ENCODE measurements at places on chromosomes 4 and X.

- H3K27me3 ChIP-seq = no peaks in the 10 kb centered on the region
- no peak overlapping the region for H3K4me3 ChIP-seq
- no peak overlapping the region for H3K27ac ChIP-seq
- no peak for DNase-seq
- H3K36me3 ChIP-seq = no peaks in the 10 kb centered on the region
- no peaks in the 10 kb centered on the region for H3K4me1 ChIP-seq
Observed at GRCh38 chrX:104679175-104679574, 113.2 kb downstream of the IL1RAPL2 start.

- H3K27me3 ChIP-seq = no peaks in the 10 kb centered on the region
- H3K36me3 ChIP-seq = no peaks in the 10 kb centered on the region
- DNase-seq = no peak
- H3K27ac ChIP-seq = no peak overlapping the region
- H3K4me1 ChIP-seq = peaks cover 25% of the 10 kb centered on the region
Observed at GRCh38 chr4:188113156-188113555, 3.8 kb upstream of the TRIML2 start.

DNA sequence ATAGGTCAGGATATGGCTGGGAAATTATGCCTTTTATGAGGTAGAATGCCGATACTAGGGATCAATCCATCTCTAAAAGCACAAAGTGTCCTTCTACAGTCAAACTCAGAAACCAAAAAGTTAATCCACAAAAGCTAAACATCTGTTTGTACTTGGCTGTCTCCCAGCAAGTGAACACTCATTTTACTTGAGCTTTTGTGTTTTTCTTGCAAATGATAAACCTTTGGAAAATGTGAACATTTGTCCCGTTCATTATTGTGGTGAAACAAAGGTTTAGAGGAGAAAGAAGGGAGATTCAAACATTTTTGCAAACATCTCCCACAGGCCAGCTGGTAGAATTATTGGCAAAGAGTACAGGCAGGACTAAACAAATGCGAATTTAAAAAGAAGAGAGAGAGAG, 300.6 kb upstream of the SPANXN1 start:
- peak overlapping the region; percentile 82 for H3K27ac ChIP-seq
- H3K27me3 ChIP-seq = no peaks in the 10 kb centered on the region
- peaks cover 11% of the 10 kb centered on the region for H3K4me1 ChIP-seq

GRCh38 chr4:15402974-15403373, 24.9 kb upstream of the C1QTNF7 start:
- no peaks in the 10 kb centered on the region for H3K36me3 ChIP-seq
- no peak for DNase-seq
- peak overlapping the region; percentile 74 for H3K27ac ChIP-seq
- H3K4me1 ChIP-seq = peaks cover 62% of the 10 kb centered on the region
- H3K27me3 ChIP-seq = no peaks in the 10 kb centered on the region

DNA sequence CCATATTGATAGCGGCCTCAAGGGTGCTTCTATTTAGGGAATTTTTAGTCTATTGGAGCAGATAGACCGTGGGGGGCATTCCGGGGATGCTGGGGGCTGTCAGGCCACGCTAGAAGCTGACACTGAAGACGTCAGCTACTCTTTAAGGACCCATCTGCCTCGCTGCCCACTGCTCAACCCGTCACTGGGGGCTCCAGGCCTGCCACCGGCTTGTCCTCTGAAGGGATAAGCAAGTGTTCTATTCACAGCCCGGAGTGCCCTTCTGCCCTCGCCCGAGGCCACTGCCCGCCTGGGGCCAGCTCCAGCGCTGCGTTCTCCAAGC, 679 bp upstream of the MSL3 start:
- no peak overlapping the region for H3K27ac ChIP-seq
- DNase-seq = no peak
- H3K36me3 ChIP-seq = peaks cover 2% of the 10 kb centered on the region
- H3K4me1 ChIP-seq = peaks cover 5% of the 10 kb centered on the region
- peaks cover 3% of the 10 kb centered on the region for H3K27me3 ChIP-seq
- peak overlapping the region; percentile 65 for H3K4me3 ChIP-seq

GRCh38 chr4:40594261-40595178, 35.1 kb downstream of the RBM47 start:
- DNase-seq = no peak
- H3K36me3 ChIP-seq = no peaks in the 10 kb centered on the region
- no peaks in the 10 kb centered on the region for H3K4me1 ChIP-seq

GRCh38 chr4:54144661-54145171, 44.8 kb downstream of the GSX2 start:
- DNase-seq = no peak
- H3K36me3 ChIP-seq = no peaks in the 10 kb centered on the region
- H3K4me3 ChIP-seq = no peak overlapping the region
- H3K4me1 ChIP-seq = peaks cover 7% of the 10 kb centered on the region
- no peak overlapping the region for H3K27ac ChIP-seq
